ENCODE measurements at places on chromosomes 3 and 15.

GRCh38 chr3:45224824-45225464 lies 1.1 kb downstream of the TMEM158 start:
- peak; percentile 65 for DNase-seq

- no peak for DNase-seq
These were observed 193.5 kb upstream of the ICE2 start for GRCh38 chr15:60672400-60672799.

- DNase-seq = no peak
These were observed 112.1 kb downstream of the CMSS1 start for GRCh38 chr3:99929745-99930139.

DNA sequence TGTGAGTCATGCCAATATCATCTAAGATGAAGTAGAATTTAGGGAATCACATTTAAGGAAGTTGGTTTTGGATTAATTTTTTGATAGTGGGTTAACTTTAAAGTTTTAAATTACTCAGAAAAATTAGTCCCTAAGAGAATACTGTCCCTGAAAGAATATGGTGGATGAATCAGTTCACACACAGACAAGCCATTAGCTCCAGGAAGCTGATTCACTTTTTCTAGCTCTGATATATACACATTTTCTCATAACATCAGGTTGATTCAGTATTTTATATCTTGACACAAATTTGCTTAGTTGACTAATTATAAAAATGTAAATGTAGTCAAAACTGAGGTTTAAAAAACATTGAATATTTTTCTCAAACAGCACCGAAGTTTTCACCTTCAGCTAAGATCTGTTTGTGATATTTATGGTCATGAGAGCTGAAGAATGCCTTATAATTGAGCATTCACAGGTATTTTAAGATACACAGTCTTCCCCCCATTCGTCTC lies 55.1 kb downstream of the MYH15 start:
- DNase-seq = no peak

DNA sequence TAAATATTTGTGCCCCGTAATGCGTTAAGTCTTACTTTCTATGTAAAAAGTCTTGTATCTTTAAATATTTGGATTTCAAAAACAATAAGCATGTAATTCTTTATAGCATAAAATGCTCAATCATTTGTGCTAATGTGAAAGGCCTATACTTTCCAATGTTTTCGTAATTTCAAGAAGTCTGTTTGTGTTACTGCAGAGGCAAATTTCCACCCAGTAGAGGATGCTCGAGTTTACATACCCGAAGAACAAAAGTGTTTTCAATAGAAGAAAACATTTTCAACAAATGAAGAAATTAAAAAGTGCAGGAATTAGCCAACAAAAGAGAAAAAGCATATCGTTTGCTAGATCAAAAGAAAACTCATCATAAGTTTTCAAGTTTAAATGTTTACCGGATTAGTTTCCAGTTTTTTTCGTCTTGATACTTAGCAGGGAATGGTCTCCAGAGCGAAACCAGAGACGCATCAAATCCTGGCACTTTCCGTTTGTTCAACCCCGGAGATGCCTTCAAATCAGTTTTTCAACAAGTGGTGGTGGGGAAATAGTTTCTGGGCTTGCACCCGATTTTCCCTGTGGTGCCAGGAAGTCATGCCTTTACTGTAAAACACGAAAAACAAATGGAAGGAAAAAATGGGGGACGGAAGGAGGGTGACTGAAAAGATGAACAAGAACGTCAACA lies 1.0 kb downstream of the CGGBP1 start:
- DNase-seq = no peak

DNA sequence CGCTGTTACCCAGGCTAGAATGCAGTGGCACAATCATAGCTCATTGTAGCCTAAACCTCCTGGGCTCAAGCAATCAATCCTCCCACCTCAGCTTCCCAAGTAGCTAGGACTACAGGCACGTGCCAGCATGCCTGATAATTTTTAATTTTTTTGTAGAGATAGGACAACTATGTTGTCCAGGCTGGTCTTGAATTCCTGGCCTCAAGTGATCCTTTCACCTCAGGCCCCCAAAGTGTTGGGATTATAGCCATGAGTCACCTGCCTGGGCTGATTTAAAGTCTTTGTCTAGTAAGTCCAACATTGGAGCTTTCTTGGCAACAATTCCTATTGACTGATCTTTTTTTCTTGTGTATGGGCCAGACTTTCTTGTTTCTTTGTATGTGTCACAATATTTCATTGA lies 28.1 kb downstream of the SPINK8 start:
- DNase-seq = no peak

DNA sequence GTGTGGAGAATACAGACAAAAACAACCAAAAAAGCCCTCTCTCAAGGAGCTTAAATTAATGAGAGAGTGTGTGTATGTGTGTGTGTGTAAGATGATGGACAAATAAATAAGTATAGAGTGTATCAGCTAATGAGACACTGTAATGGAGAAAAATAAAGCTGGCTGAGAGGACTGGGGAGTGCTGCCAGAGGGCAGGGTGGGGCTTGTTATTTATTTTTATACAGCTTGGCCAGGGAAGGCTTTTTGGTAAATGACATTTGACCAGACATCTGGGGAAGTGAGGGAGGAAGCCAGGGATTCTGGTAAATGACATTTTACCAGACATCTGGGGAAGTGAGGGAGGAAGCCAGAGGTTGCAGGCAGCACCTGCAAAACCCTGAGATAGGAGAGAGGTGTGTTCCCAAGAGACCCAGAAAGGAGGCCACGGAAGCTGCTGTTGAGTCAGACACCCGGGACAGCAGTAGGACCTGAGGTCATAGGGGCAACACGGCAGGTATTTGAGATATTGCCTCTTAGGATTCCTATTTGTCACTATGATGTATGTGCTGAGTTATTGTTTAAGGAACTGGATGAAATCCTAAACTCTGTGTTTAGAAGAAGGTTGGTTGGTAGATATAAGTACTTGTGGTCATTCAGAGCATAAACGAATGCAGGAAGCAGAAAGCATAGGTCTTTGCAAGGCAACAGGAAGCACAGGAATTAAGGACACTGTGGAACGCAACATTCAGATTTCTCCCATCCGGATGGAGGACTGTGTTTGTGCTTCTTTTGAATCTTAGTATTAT lies 2.7 kb downstream of the SV2B start:
- no peak for DNase-seq

GRCh38 chr15:62771234-62771633 lies 271.3 kb upstream of the TPM1 start:
- no peak for DNase-seq

- peak; percentile 26 for DNase-seq
These were observed 10.6 kb downstream of the LAMP3 start for GRCh38 chr3:183151821-183152351.

DNA sequence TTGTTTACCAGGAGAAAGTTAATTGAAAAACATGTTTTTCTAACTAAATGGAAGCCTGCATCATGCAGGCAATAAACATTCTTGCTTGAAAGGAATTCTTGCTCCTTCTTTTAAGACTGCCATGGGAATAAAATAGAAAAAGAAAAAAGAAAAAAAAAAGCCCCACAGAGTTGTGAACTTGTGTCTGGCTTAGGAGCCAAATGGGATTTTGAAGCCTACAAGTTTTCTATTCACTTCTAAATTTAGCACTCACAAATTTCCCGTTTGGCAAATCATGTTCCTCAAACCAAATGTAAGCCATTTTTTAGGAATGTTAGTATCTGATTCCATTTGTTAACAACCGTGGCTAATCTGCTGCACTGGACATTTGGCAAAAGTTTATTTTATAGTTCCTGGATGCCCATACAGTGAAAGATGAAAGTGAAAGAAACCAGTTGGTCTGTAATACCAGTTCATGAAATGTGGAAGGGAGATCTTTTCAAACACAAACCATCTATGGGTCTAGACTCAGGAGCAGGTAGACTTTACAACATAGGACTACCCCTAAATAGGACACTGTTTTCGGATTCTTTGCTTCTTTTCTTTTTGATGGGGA lies 133.8 kb upstream of the GMNC start:
- no peak for DNase-seq

All from AML-193 (cell line).